H7 (cell line): ENCODE measurements at places on chromosomes 4 and X.

DNA sequence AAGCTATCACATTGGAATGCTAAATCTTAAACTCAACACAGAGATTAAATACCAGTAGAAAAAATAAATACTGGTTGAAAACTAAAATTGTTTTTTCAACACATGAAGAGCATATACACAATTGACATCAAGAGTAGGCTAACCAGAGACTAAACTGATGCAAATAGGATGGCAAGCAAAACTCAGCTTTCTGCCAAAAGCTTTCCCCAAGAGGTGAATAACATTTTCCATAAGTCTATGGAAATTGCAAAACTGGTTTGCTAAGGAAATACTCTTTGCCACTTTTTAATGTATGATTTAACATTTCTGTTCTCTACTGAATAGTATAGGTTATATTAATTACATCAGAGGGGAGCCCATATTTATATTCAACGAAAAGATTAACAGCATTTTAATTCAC, 23.8 kb downstream of the IQCM start:
- no peak for DNase-seq

GRCh38 chr4:64781737-64782326, 372.6 kb upstream of the TECRL start:
- DNase-seq, result peak; percentile 1

DNA sequence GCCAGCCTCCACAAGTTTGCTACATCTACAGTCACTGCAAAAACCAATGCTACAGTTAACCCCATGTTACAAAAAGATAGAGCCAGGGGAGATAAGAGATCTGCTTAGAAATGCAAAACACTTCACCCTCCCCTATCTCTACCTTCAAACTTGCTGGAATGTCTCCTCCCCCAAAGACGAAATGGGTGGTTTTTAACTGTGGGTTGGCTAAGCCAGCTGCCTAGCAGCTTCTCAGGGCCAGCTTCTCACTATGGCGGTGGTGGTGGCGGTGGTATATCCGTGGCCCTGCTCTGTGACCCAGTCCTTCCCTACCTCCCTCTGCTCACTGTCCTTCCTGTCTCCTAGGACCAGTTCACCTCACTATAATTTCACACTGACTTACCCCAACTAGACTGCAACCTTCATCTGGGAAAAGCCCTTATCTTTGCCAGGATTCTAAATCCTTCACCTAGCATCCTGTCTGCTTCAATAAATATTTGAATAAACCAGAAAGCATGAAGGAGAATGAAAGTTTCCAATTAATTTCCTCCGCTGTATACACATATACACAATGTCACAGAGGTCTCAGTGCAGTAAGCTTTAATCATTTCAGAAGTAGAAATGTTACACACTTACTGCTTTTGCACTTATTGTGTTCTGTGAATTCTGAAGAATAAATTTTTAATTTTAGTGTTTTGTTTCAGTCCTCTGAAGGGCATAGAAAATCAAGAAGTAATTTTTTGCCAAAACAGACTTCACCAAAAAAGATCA, 46.3 kb downstream of the SH3KBP1 start:
- DNase-seq, result peak; percentile 47

- DNase-seq, result peak; percentile 12
Measured at GRCh38 chr4:43048570-43048969, 156.1 kb downstream of the GRXCR1 start.

DNA sequence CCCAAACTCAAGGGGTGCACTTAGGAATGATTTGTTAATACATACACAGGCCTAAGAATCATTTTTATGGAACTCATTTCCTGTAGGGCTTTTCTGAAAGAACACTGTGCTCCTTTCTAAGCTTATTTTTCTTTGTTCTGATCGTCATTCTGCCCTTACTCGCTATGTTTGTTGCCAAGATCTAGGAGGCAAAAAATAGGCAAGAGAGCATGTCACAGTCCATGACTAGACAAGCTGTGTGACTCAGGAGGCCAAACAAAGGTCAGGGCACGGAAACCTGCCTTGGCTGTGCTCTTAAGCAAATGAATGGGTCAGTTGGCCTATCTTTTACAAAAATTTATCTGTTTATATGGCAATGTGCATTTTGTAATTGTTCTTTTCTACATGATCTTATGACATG, 42.5 kb upstream of the C1GALT1C1 start:
- DNase-seq, result no peak

GRCh38 chr4:148923881-148924280, 481.7 kb upstream of the NR3C2 start:
- no peak for DNase-seq

GRCh38 chr4:38131371-38132091, 171.3 kb downstream of the PTTG2 start:
- DNase-seq, result peak; percentile 56

GRCh38 chrX:12026481-12026880, 111.8 kb upstream of the FRMPD4 start:
- no peak for DNase-seq

GRCh38 chr4:159079074-159079473, 23.8 kb upstream of the RAPGEF2 start:
- no peak for DNase-seq

- DNase-seq, result no peak
Measured at GRCh38 chr4:178138491-178138890, 696.3 kb upstream of the AGA start.

DNA sequence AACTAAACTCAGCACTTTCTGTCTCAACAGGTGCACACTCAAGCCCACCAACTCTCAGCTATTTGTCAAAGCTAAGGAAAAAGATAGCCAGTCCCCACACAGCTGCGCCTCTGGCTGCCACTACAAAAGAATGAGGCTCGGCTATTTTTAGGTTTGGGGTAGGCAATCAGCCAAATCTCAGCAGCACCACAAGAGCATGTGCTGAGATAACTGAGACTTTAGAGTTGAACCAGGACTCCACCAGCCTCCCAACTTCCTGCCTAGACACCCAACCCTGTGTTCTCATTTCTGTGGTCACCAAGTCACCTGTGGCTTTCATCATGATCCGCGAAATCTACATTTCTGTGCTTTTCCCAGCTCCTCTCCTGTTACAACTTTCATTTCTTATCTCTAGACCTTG, 28.0 kb downstream of the DMD start:
- DNase-seq, result peak; percentile 10

DNA sequence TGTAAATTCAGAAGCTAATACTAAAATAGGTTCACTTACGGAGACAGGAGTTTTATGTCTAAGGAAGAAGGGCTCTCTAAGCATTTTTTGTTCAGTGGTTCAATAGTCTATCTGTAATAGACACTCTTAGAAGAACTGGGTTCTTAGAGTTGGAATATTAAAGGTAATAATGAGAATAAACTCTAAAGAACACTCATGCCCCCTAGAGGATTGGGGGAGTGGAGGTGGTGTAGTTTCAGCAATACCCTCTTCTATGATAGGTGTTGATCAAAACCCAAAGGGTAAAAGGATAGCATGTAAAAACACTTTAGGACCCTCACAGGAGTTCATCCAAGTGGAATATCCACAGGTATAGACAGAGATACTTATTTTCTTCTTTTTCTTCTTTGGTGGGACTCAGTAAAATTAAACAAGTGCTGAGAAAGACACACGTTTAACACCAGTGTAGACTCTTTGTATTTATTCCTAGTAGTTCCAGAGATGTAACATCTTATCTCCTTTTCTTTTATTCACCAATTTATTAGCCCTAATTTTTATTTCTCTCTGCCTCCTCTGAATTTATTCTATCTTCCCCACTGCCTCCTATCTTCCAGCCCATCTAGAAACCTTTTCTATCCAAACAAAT, 25.7 kb upstream of the MND1 start:
- DNase-seq, result peak; percentile 74

- peak; percentile 13 for DNase-seq
Measured at GRCh38 chrX:30302956-30303355, 6.2 kb downstream of the NR0B1 start.

DNA sequence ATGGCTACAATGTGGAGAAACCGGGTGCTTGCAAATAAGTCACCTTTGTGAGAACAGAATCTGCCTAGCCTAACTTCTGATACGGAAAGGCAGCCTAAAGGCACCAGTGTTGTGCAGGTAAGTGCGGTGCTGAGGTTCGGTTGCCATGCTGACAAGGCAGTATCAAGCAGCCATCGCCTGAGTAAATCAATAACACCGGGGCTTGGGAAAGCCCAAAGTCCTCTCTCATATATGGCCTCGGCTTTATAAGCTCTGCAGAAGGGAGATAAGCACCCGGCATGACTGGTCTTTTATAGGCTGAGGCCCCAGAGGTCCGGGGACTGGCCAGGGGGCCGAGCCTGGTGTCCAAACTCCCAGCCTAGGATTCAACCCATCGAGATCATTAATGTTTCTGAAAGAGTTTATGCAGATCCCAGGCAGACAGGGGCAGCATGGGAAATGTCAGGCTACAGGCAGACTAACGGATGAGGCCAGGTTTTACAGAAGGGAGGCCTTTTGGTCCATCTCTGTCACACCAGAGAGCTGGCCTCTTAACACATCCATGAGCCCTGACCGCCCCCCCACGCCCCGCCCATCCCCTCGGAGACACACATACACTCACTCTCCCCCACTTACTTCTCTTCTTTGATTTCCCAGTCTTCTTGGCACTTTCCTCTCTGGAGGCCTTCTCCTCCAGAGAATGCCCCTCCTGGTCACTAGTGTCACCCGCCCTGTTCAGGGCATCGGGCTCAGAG, 38.5 kb downstream of the ELF4 start:
- peak; percentile 44 for DNase-seq

DNA sequence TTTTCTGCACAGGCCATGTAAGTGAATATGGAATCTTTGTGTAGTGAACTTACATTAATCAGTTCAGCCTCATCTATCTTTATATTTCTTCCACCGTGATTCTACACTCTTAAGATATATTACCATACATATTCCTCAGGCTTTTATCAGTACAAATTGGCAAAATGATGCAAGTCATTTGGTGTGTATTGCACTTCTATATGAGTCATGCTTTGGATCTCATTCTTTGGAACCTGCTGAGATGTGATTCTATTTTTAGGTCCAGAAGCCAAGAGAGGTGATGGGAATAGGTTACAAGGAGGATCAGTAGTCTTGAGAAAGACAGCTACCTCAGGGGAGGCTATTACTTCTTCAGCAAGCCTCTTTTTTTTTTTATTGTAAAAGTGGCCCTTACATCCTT, 204.4 kb downstream of the ZNF330 start:
- no peak for DNase-seq

DNA sequence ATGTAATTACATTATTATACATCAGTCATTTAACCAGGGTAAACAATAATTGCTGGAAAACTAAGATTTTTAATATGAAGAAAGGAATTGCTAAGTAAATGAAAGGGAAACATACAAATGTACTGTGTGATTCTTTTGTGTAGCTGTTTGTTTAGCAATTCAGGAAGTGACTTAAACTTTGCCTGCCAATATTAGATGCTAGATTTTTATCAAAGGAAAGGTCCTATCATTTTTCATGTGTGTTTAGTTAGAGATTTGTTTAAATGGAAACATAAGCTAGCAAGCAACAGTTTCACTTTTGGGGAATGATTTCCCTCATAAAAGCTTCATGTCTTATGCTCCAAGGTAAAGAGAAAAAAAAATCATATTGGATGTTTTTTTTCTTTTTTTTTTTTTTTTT, 95.1 kb upstream of the LIMCH1 start:
- no peak for DNase-seq
